Articular chondrocyte of knee joint (primary cell): ENCODE measurements at places on chromosomes 4 and X. TPM values are rescaled to one million over a fixed set of nuclear protein-coding genes. Genes with fewer than 3 reads are reported as not detected.

SSX4 gene
- not detected in 2 replicates for total RNA-seq

SPCS3 gene
- total RNA-seq, result 112 and 132 TPM in 2 replicates

TEX13B gene
- not detected in 2 replicates for total RNA-seq

ZNF732 gene
- total RNA-seq, result 0.78 and 1.4 TPM in 2 replicates

FHIP1A gene
- 1.3 and 2.7 TPM in 2 replicates for total RNA-seq

IL21 gene
- not detected in 2 replicates for total RNA-seq

MAGEB2 gene
- not detected in 2 replicates for total RNA-seq

CDKL2 gene
- total RNA-seq, result 0.26 and 2.5 TPM in 2 replicates

CTAG2 gene
- not detected in 2 replicates for total RNA-seq

SPANXD gene
- not detected in 2 replicates for total RNA-seq

HERC6 gene
- 8.5 and 13.5 TPM in 2 replicates for total RNA-seq

KCND1 gene
- total RNA-seq, result 0.39 and 0.43 TPM in 2 replicates

GALNTL6 gene
- not detected in 2 replicates for total RNA-seq

KLF3 gene
- 35.0 and 41.0 TPM in 2 replicates for total RNA-seq

OPRPN gene
- total RNA-seq, result not detected in 2 replicates

GAB3 gene
- total RNA-seq, result 0.86 and 3.8 TPM in 2 replicates

S100P gene
- total RNA-seq, result 0.13 TPM in 1 of 2 replicates, not detected in the other

LIMCH1 gene
- total RNA-seq, result 28.2 and 39.2 TPM in 2 replicates

ZNF711 gene
- total RNA-seq, result 0.39 and 0.86 TPM in 2 replicates

PPARGC1A gene
- total RNA-seq, result 15.4 and 21.4 TPM in 2 replicates

TCEAL6 gene
- not detected in 2 replicates for total RNA-seq

AR gene
- total RNA-seq, result 2.6 and 4.6 TPM in 2 replicates

GRPR gene
- 0.11 and 0.13 TPM in 2 replicates for total RNA-seq

TGIF2LX gene
- total RNA-seq, result not detected in 2 replicates

EMD gene
- 34.8 and 40.5 TPM in 2 replicates for total RNA-seq

TEX13D gene
- not detected in 2 replicates for total RNA-seq

P2RY10 gene
- total RNA-seq, result not detected in 2 replicates

MAGEB17 gene
- total RNA-seq, result not detected in 2 replicates

ITM2A gene
- 3.4 and 6.3 TPM in 2 replicates for total RNA-seq

MAGEB1 gene
- total RNA-seq, result not detected in 2 replicates

USP53 gene
- total RNA-seq, result 17.6 and 20.5 TPM in 2 replicates

CRLF2 gene
- 0.11 TPM in 1 of 2 replicates, not detected in the other for total RNA-seq

SUPT20HL2 gene
- 0.11 TPM in 1 of 2 replicates, not detected in the other for total RNA-seq

ATP6AP1 gene
- 31.6 and 37.2 TPM in 2 replicates for total RNA-seq

GIMD1 gene
- not detected in 2 replicates for total RNA-seq

CCDC120 gene
- 0.91 and 1.5 TPM in 2 replicates for total RNA-seq

RASSF6 gene
- not detected in 2 replicates for total RNA-seq

UGT2B10 gene
- total RNA-seq, result not detected in 2 replicates

SSX4B gene
- not detected in 2 replicates for total RNA-seq

MUC7 gene
- not detected in 2 replicates for total RNA-seq

LGI2 gene
- 1.2 and 1.4 TPM in 2 replicates for total RNA-seq

ATG4A gene
- 9.1 and 11.2 TPM in 2 replicates for total RNA-seq

SMR3B gene
- total RNA-seq, result not detected in 2 replicates

CXCL11 gene
- total RNA-seq, result not detected in 2 replicates

PRIMPOL gene
- 14.2 and 23.6 TPM in 2 replicates for total RNA-seq

MAGEA12 gene
- total RNA-seq, result not detected in 2 replicates

UGT2A3 gene
- not detected in 2 replicates for total RNA-seq

FAM9B gene
- total RNA-seq, result not detected in 2 replicates

CT45A8 gene
- not detected in 2 replicates for total RNA-seq

LANCL3 gene
- total RNA-seq, result 0.78 and 1.3 TPM in 2 replicates

KLHL34 gene
- total RNA-seq, result 0.26 and 0.32 TPM in 2 replicates

SPANXA2 gene
- 0.22 TPM in 1 of 2 replicates, not detected in the other for total RNA-seq

VSIG4 gene
- total RNA-seq, result not detected in 2 replicates

MAGEC2 gene
- total RNA-seq, result not detected in 2 replicates

MMRN1 gene
- 0.13 and 0.97 TPM in 2 replicates for total RNA-seq

GRID2 gene
- not detected in 2 replicates for total RNA-seq
